Lower lobe of right lung (tissue), 2 donors: ENCODE measurements at places on chromosomes 16 and 17. TPM values are rescaled to one million over a fixed set of nuclear protein-coding genes. Genes with fewer than 3 reads are reported as not detected.

Gene MAPT
- 5.5 TPM for total RNA-seq

Gene MT1H
- 4.3 TPM for total RNA-seq

Gene CD300E
- total RNA-seq, result 7.3 TPM

Gene NPIPB8
- total RNA-seq, result 2.7 TPM

Gene KRTAP2-1
- total RNA-seq, result not detected

Gene TRPV2
- total RNA-seq, result 120 TPM

DNA sequence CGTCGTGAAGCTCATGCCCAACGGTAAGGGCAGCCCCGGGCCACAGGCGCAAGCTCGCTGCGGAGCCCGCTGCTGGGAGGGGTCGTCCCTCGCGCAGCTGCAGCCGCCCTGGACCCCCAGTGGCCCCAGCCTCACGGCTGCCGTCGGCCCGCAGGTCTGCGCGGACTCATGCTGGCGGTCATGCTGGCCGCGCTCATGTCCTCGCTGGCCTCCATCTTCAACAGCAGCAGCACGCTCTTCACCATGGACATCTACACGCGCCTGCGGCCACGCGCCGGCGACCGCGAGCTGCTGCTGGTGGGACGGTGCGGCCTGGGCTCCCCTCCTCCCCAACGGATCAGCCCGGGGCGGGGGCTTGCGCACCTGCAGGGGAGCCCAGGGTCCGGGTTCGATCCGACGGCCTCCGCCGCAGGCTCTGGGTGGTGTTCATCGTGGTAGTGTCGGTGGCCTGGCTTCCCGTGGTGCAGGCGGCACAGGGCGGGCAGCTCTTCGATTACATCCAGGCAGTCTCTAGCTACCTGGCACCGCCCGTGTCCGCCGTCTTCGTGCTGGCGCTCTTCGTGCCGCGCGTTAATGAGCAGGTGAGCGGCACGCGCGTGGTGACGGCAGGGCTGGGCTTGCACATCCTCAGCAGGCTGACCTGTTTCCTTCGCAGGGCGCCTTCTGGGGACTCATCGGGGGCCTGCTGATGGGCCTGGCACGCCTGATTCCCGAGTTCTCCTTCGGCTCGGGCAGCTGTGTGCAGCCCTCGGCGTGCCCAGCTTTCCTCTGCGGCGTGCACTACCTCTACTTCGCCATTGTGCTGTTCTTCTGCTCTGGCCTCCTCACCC lies 5.8 kb downstream of the SLC5A2 start:
- no peak for DNase-seq
- no peak overlapping the region for H3K27ac ChIP-seq
- H3K36me3 ChIP-seq, result peaks cover 35% of the 10 kb centered on the region
- H3K4me3 ChIP-seq, result peak overlapping the region; percentile 67

DNA sequence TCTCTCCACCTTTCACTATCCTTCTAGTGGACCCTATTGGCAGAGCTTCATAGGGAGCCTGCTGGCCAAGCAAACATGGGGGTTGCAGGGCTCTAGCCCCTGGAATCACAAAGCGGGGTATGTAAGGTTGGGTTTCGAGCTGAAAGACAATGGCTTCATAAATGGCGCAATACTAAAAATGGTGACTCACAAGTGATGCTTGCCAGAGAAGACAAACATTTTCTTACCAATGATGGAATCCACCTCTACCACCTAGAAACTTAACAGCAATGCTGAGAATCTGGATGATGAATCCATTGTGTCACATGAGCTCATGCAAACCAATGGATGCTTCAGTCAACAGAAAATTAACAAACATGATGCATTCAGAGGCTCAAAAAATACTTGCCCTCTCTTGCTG lies 375.3 kb upstream of the PSMD7 start:
- H3K36me3 ChIP-seq, result no peaks in the 10 kb centered on the region
- no peak for DNase-seq
- H3K4me1 ChIP-seq, result no peaks in the 10 kb centered on the region

GRCh38 chr17:51611585-51611984 lies 351.2 kb downstream of the UTP18 start:
- H3K4me3 ChIP-seq, result no peak overlapping the region
- H3K27ac ChIP-seq, result no peak overlapping the region
- H3K27me3 ChIP-seq, result no peaks in the 10 kb centered on the region
- no peak for DNase-seq
